Dermis microvascular lymphatic vessel endothelial cell (primary cell): ENCODE measurements at places on chromosomes 16 and 17. TPM values are rescaled to one million over a fixed set of nuclear protein-coding genes. Genes with fewer than 3 reads are reported as not detected.

PCGF2 gene
- 3.2 and 5.6 TPM in 2 replicates for total RNA-seq

FBXW10B gene
- total RNA-seq, result 0.13 TPM in 1 of 2 replicates, not detected in the other

ATP1B2 gene
- not detected in 2 replicates for total RNA-seq

GINS2 gene
- 3.4 and 6.2 TPM in 2 replicates for total RNA-seq

DNA sequence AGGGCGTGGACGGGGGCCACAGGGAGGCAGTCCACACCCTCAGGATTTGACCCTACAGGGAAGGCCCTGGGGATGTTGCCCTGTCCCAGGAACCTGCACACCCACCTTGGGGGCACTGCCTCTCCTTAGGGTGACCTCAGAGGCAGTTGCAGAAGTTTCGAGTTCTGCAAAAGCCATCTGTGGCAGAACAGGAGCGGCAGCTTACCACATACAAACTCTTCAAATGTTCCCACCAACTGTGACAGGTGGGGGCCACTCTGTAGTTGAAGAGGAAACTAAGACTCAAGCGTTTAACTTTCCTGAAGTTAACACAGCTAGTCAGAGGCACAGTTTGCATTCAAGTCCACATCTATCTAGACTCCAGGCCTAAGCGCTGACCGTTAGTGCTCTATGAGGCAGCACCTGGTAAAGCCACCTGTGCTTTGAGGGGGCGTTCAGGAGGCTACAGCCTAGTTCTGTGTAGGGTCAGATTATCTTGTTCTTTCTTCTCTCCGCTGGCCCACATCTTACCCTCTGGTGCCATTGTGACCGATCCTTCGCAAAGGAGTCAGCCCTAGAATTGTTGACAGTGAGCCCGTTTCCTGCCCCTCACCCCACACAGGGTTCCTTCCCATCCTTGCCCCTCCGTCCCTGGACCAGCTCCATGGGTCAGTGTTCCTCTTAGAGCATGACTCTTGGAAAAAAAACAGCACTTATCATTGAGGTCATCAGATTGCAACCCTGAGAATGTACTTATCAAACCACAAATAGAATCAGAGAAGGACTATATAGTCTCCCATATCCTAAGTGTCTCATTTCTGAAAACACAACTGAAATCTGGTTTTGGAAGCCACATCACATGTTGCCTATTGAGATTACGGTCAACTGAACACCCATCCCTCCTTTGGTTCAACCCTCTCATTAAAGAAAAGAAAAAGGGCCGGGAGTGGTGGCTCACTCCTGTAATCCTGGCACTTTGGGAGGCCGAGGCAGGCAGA is 45.4 kb downstream of the CDH1 start:
- no peak for DNase-seq

GRCh38 chr16:46859719-46860152 is 24.4 kb upstream of the GPT2 start:
- DNase-seq, result peak; percentile 75
